ENCODE measurements at places on chromosomes 4 and X. TPM values are rescaled to one million over a fixed set of nuclear protein-coding genes. Genes with fewer than 3 reads are reported as not detected.
A peak's percentile ranks its signal among the peaks of the same experiment; 100 is the strongest.

GRCh38 chr4:11900359-11900758 lies 471.7 kb upstream of the HS3ST1 start:
- no peaks in the 10 kb centered on the region for H3K36me3 ChIP-seq
- DNase-seq: no peak
- no peak overlapping the region for H3K4me3 ChIP-seq
- H3K4me1 ChIP-seq: no peaks in the 10 kb centered on the region
- no peaks in the 10 kb centered on the region for H3K27me3 ChIP-seq

The GAGE2A gene
- not detected for total RNA-seq

GRCh38 chr4:172938072-172938829 lies 230.4 kb upstream of the GALNT7 start:
- H3K27ac ChIP-seq: no peak overlapping the region
- no peaks in the 10 kb centered on the region for H3K27me3 ChIP-seq
- no peaks in the 10 kb centered on the region for H3K4me1 ChIP-seq

- H3K27ac ChIP-seq: no peak overlapping the region
- no peaks in the 10 kb centered on the region for H3K27me3 ChIP-seq
- no peaks in the 10 kb centered on the region for H3K4me1 ChIP-seq
These were observed 51.5 kb upstream of the RAB33B start for GRCh38 chr4:139402436-139402835.

- H3K27ac ChIP-seq: no peak overlapping the region
- peaks cover 3% of the 10 kb centered on the region for H3K4me1 ChIP-seq
- H3K36me3 ChIP-seq: no peaks in the 10 kb centered on the region
These were observed 111.2 kb upstream of the RAPGEF2 start for GRCh38 chr4:158991534-158992155.

The ATP1B4 gene
- total RNA-seq: not detected

DNA sequence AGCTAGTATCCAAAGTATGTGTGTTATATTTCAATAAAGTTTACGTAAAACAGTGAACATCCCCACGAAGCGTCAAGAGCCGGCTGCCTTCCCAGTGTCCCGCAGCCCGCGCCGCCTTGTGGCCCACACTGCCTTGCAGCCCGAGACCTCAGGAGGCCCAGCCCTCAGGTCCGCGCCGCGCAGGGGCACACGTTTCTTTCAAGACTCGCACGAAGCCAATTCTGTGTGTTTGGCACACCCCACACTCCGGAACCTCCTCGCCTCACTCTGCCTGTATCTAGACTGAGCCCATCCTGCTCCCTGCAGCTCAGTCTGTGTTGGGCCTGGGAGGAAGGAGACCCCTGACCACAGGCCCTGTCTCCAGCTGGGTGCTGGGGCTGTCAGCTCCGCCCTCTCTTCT lies 5.8 kb downstream of the LRPAP1 start:
- no peak overlapping the region for H3K27ac ChIP-seq
- H3K4me3 ChIP-seq: no peak overlapping the region
- peaks cover 32% of the 10 kb centered on the region for H3K36me3 ChIP-seq
- H3K27me3 ChIP-seq: no peaks in the 10 kb centered on the region
- H3K4me1 ChIP-seq: peaks cover 24% of the 10 kb centered on the region

The ATP2B3 gene
- under 0.01 TPM for total RNA-seq

DNA sequence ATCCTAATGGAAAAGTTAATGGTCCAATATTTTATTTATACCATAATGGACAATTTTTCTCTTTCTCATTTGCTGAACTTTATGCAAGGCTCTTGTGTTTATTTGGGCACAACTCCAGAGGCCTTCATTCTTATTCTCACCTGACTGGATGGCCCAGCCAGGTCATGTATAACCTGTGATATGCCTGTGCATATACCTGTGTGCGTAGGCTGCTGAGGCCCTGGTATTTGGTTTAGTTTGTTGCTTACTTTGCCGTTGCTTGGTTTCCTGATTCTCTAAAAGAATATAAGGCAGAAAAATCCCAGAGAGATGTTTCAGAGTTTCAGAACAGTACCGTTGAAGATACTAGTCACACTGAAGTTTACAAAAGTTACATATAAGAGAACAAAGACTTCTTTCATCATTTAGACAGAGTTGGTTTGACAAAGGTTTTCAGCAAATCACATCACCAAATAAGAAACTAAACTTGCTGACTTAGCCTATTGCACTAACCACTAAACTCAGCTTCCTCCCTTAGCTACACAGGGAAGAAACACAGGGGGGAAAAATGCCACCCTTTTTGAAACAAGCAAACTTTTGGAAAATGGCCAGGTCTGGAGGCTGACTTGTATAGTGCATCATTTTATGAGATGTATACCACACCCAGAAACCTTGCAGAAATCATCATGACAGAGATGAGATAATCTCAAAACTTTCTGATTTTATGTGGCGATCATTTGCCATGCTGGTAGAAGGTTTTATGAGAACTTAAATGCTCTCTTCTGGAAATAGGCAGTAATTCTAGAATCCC lies 248.5 kb downstream of the GRIA3 start:
- H3K4me1 ChIP-seq: no peaks in the 10 kb centered on the region
- no peak overlapping the region for H3K4me3 ChIP-seq
- H3K27ac ChIP-seq: no peak overlapping the region
- no peaks in the 10 kb centered on the region for H3K36me3 ChIP-seq
- H3K27me3 ChIP-seq: no peaks in the 10 kb centered on the region

- no peaks in the 10 kb centered on the region for H3K27me3 ChIP-seq
- no peaks in the 10 kb centered on the region for H3K4me1 ChIP-seq
- no peak overlapping the region for H3K27ac ChIP-seq
- H3K4me3 ChIP-seq: no peak overlapping the region
- no peaks in the 10 kb centered on the region for H3K36me3 ChIP-seq
These were observed 37.2 kb downstream of the FHIP1A start for GRCh38 chr4:151446208-151446607.

The VCX3A gene
- total RNA-seq: not detected

DNA sequence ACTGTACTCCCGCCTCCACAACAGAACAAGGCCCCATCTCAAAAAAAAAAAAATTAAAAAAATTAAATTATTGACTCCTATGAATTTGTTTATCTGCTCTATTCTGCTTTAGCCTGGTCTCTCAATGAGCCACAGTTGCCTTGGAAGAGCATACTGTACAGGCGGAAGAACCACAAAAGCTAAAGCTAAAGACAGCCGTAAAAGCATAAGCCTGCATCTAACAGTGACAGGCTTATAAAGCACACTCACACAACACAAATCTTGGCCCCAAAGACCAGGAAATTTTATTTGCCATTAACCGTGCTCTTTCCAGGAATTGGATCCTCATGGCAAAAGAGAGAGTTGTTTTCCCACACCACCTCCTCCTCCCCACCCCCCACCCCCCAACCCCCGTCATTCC lies 53.5 kb upstream of the KLF3 start:
- H3K36me3 ChIP-seq: no peaks in the 10 kb centered on the region
- no peak overlapping the region for H3K4me3 ChIP-seq
- no peaks in the 10 kb centered on the region for H3K27me3 ChIP-seq
- no peak for DNase-seq
- H3K27ac ChIP-seq: peak overlapping the region; percentile 2

The GUCY1A1 gene
- 168 TPM for total RNA-seq

DNA sequence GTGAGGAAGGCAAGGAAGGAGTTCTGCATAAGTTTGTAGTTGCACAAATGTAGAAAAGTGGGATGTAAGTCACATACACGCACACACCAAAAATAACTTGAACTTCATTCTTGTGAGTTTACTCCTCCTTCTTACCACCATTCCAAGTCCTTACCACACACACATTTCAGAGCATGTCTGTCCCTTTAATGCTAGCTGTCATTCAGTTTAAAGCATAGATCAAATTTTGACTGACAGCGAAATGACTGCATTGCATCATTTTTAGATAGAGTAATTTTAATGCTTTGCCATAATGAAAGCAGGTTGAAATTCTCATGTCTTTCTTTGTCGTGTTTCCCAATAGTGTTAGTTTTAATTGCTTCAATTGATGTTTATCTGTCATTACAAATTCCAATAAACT lies 629.6 kb upstream of the HTR2C start:
- no peak overlapping the region for H3K4me3 ChIP-seq
- no peaks in the 10 kb centered on the region for H3K4me1 ChIP-seq
- no peaks in the 10 kb centered on the region for H3K27me3 ChIP-seq
- H3K36me3 ChIP-seq: no peaks in the 10 kb centered on the region
- DNase-seq: no peak

GRCh38 chr4:184587221-184587620 lies 62.0 kb downstream of the CASP3 start:
- H3K36me3 ChIP-seq: no peaks in the 10 kb centered on the region
- no peaks in the 10 kb centered on the region for H3K27me3 ChIP-seq
- H3K4me1 ChIP-seq: no peaks in the 10 kb centered on the region
- no peak overlapping the region for H3K27ac ChIP-seq

DNA sequence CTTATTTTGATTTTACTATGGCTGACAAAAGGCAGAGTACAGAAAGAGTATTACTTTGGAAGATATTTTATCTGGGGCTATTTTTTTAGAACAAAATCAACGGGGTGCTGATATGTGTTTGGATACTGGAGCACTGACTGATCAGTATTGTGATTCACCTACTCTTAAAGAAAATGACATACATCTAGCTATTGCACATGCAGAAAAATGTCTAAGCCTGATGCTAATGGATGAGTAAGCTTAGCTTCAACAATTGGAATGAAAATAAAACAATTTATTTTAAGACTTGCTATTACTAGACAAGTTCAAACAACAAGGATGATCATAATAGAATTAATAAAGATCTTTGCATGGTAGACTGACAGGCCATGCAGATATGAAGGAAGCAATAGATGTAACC lies 262.0 kb downstream of the PPP1R2C start:
- H3K27ac ChIP-seq: no peak overlapping the region
- no peaks in the 10 kb centered on the region for H3K4me1 ChIP-seq
- no peaks in the 10 kb centered on the region for H3K36me3 ChIP-seq
- no peaks in the 10 kb centered on the region for H3K27me3 ChIP-seq
- DNase-seq: no peak

The TMEM271 gene
- not detected for total RNA-seq

DNA sequence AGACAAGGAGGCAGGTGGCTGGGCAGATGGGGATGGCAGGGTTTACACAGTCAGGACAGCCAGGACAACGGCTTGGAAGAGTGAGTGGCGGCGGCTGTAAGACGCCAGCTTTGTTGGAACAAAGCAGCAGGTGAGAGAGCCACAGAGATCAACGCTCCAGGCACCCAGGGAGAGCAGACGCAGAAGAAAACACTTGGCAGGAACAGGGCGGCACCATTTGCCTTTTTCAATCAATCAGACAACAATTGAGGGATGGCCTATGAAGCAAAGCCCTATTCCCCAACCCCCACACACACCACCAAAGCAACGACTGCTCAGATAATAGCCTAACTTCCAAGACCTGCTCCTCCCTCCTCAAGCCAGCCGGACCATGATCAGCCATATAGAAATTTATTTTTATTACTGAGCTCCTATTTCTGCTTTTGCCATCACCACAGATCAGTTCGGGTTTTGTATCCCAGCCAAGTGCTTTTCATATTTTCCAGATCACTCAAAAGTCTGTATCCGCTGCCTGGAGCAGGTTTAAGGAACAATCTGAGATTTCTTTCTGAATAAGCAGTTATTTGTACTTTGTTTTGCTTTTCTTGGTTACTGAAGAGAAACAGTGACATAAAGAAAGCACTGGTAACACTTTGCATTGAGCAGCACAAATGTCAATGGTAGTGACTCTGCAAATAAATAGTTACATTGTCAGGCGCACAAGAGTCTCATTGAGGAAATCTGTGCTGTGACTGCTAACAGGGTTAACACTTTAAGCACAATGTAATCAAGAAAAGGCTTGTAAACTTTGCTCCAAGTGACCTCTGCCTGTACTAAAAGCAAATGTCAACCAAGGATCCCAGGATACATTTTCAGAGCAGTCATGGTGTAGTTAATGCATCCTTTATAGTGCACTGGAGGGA lies 81.8 kb upstream of the RBPJ start:
- no peaks in the 10 kb centered on the region for H3K27me3 ChIP-seq
- H3K4me3 ChIP-seq: no peak overlapping the region
- no peaks in the 10 kb centered on the region for H3K36me3 ChIP-seq
- no peak for DNase-seq
- peak overlapping the region; percentile 60 for H3K27ac ChIP-seq
- H3K4me1 ChIP-seq: no peaks in the 10 kb centered on the region

DNA sequence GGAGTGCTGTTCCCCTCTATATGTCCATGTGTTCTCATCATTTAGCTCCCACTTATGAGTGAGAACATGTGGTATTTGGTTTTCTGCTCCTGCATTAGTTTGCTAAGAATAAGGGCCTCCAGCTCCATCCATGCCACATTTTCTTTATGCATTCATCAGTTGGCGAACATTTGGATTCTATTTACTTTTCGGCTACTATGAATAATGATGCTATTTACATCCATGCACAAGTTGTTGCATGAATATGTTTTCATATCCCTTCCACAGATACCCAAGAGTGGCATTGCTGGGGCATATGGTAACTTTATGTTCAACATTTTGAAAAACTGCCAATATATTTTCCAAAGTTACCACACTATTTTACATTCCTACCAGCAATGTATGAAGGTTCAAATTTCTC lies 13.8 kb upstream of the DDX53 start:
- H3K4me1 ChIP-seq: no peaks in the 10 kb centered on the region
- H3K27ac ChIP-seq: no peak overlapping the region
- DNase-seq: no peak
- no peaks in the 10 kb centered on the region for H3K27me3 ChIP-seq
- no peak overlapping the region for H3K4me3 ChIP-seq

- H3K27ac ChIP-seq: no peak overlapping the region
- H3K36me3 ChIP-seq: no peaks in the 10 kb centered on the region
- no peak overlapping the region for H3K4me3 ChIP-seq
- no peak for DNase-seq
These were observed 691.5 kb upstream of the POU3F4 start for GRCh38 chrX:82816562-82816961.

The PCDH10 gene
- 0.49 TPM for total RNA-seq

DNA sequence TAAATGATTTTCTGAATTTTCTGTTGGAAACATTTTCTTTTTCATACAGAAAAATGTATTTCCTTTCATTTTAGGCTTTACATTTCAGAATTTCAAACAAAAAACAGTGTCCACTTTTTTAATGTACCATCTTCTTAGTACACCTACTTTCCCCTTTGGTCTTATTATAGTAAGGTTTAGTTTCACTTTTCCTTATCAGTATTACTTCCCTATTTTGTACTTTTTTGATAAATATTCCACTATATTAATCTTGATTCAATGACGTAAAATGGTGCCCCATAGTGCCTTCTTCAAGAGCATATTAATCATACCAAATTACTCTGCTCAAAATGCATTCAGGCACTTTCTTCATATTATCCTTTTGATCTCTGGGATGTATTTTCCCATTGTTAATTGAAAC lies 52.5 kb downstream of the BANK1 start:
- no peak overlapping the region for H3K4me3 ChIP-seq
- H3K27me3 ChIP-seq: no peaks in the 10 kb centered on the region
- no peak for DNase-seq
- no peaks in the 10 kb centered on the region for H3K36me3 ChIP-seq
- H3K27ac ChIP-seq: no peak overlapping the region

- DNase-seq: no peak
- no peaks in the 10 kb centered on the region for H3K36me3 ChIP-seq
- H3K4me1 ChIP-seq: no peaks in the 10 kb centered on the region
- H3K27ac ChIP-seq: no peak overlapping the region
These were observed 690.9 kb downstream of the PCDH19 start for GRCh38 chrX:99719140-99719539.

DNA sequence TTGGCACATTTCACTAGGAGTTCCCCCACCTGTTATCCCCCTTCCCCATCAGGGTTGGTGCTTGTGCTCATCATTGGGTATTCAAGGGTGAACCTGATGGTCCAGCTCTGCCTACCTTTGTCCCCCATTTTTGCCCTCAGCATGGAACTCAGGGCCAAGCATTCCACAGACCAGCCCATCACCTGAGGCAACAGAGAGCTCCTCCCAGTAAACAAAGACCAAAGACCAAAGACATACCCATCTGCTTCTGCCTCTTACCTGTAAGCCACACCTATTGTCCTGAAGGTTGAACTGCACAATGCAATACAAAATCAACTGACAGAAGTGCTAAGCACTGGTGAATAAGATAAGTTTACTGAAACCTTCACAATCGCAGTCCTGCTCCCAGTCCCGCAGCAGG lies 237.5 kb downstream of the PAPSS1 start:
- no peak overlapping the region for H3K27ac ChIP-seq
- no peak for DNase-seq
- H3K4me3 ChIP-seq: no peak overlapping the region
- H3K27me3 ChIP-seq: no peaks in the 10 kb centered on the region

Measured in sigmoid colon (tissue), 7 donors.